IPS-NIHi11 (cell line): ENCODE measurements at places on chromosomes 7 and 10.

DNA sequence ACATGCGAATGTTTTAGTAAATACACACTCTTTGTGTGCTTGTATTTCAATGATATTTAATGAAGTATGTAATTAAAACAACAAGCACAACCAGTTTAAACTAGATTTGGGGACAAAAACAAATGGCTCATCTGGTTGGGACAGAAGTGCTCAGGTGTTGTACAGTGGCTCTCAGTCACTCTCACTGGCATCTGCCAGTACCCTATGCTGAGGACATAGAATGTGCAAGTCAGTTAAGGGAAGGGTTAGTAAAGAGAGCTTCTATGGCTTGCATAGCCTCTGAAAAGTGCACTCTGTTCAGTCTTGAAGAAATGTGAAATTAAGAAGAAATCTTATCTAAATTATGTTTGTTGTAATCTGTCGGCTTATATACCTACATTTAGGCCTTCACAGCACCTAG lies 183.0 kb downstream of the LRRC4 start:
- DNase-seq, result no peak

- no peak for DNase-seq
Observed at GRCh38 chr7:38393874-38394273, 120.4 kb upstream of the TARP start.

DNA sequence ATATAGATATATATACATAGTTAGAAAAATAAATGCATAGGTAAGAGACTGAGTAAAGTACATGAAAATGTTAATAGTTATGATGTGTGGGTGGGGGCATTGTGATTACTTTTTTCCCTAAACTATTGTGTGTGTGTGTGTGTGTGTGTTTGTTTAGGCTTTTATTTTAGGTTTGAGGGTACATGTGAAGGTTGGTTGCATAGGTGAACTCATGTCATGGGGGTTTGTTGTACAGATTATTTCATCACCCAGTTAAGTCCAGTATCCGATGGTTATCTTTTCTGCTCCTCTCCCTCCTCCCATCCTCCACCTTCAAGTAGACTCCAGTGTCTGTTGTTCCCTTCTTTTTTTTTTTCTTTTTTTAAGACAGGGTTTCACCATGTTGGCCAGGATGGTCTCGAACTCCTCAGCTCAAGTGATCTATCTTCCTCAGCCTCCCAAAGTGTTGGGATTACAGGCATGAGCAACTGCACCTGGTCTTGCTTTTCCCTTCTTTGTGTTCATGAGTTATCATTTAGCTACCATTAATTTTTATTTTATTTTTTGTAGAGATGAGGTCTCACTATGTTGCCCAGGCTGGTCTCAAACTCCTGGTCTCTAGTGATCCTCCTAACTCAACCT lies 1.9 kb upstream of the RUFY2 start:
- DNase-seq, result no peak

DNA sequence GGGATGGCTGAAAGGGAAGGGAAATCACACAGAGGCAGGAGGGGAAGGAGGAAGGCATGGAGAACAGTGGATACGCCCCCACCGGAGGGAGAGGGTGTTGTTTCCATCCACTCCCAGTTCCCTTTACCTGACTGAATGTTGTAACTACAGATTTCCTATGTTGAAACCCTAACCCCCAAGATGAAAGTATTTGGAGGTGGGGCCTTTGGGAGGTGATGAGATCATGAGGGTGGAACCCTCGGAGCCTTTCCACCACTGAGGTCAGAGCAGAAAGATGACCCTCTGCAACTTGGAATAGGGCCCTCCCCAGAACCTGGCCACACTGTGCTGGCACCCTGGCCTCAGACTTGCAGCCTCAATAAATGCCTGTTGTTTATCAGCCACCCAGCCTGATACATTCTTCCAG lies 48.6 kb upstream of the CNPY1 start:
- DNase-seq, result peak; percentile 47

- DNase-seq, result no peak
Observed at GRCh38 chr7:23234569-23235296, 11.8 kb upstream of the GPNMB start.
